Stimulated activated CD8-positive, alpha-beta memory T cell treated with anti-CD3 and anti-CD28 coated beads, Interleukin-2, amount 100 ng/mL, for 48 hours (primary cell): ENCODE measurements at places on chromosomes 4 and X.

GRCh38 chr4:46934726-46935125, 25.7 kb upstream of the COX7B2 start:
- no peak for DNase-seq

DNA sequence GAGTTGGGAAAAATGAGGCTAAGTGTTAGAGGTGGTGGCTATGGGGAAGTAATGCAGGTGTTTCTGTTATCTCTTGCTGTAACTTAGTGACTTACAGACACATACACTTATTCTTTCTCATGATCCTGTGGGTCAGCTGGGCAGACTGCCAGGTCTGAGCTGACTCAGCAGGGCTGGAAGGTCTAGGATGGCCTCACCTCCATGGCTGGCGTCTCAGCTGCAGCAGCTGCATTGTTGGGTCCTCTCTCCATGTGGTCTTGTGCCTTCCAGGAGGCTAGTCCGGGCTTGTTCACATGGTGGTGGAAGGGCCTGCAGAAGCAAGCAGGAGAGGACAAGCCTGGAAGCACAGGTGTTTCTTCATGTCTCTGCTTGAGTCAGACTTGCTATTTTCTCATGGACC, 172.7 kb downstream of the NHS start:
- no peak for DNase-seq

DNA sequence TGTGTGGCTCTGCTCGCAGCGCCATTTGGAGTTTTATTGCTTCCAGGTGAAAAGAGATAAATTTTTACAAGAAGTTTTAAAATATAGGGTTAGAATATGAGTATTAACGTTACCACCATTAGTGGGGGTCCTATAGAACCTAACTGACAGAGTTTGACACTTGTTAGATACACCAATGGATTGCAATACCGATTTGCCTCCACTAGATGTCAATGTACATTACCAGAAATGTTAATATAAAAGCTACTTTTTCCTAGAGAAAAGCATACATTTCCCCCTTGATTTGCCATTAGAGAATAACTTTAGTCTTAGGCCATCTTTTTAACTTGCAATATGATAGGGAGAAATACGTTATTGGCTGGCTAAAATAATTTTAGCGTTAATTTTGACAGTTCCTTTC, 108.4 kb downstream of the LINC00632 start:
- DNase-seq = no peak

DNA sequence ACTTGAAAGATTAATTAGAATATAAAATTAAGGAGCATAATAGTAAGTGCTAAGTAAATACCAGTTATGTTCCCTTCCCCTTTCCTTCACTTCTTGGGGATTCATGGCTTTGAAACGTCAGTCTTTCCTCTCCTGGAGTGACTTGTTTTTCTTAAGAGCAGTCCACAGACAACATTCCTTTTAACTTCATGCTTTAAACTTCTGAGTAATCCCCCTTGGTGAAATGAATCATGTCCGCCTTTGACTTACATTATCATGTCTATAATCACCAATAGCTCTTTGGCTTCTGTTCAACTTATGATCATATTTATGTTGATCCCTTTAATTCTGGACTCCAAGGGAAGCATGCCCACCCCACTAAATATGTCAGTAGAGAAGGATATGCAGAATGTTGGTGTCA, 1012.1 kb upstream of the SLIT2 start:
- DNase-seq = no peak

DNA sequence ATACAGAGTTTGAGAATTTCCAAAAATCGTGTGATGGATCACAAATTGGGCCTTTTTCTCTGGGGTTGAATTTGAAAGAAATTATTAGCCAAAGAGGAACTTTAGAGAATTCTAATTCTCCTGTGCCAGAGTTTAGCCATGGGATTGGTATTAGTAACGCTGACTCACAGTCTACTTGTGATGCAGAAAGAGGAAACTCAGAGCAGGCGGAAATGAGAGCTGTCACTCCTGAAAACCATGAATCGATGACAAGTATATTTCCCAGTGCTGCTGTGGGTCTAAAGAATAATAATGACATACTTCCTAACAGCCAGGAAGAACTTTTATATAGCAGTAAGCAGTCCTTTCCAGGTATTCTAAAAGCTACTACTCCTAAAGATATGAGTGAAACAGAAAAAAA, 64.9 kb downstream of the N4BP2 start:
- DNase-seq = no peak

GRCh38 chrX:134551376-134552048, 91.5 kb downstream of the HPRT1 start:
- DNase-seq = no peak

- DNase-seq = no peak
Observed at GRCh38 chrX:132533409-132533808, 44.6 kb upstream of the MBNL3 start.

DNA sequence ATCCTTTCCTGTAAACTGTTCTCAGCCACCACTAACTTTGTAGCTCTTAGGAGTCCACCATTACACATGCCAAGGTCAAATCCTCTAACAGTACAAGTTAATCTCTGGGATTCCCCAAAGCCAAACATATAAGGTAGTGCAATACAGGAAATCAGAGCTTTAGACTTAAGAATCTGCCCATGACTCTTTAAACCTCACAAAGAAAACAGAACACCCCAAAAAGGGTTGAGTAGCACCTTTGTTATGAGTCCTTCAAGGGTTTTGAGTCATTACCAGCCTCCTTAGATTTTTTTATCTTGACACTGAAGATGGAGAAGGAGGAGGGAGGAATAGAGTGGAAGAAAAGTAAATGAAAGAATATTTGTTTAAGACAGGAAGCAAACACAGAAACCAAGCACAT, 243.9 kb upstream of the SPANXN1 start:
- no peak for DNase-seq

GRCh38 chrX:38151441-38151840, 69.2 kb downstream of the SRPX start:
- no peak for DNase-seq

DNA sequence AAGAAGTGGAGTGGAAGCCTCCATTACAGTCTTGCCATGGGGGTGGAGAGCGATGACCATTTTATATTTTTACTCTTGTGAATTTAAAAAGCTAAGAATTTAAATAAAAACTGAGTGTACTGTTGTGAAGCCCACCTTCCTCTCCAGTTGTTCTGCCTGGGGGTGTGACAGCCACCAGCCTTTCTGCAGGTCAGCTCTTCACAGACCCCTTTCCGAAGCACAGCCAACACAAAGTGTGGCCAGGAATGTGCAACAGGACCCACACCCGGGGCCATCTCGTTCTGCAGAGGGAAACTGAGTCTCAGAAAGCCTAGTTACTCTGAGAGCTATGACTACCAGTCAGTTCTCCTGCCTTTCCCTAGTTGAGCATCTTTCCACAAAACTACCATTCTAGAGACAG, 1.4 kb downstream of the GRPEL1 start:
- no peak for DNase-seq

- no peak for DNase-seq
Observed at GRCh38 chr4:100805538-100805937, 287.7 kb upstream of the EMCN start.

DNA sequence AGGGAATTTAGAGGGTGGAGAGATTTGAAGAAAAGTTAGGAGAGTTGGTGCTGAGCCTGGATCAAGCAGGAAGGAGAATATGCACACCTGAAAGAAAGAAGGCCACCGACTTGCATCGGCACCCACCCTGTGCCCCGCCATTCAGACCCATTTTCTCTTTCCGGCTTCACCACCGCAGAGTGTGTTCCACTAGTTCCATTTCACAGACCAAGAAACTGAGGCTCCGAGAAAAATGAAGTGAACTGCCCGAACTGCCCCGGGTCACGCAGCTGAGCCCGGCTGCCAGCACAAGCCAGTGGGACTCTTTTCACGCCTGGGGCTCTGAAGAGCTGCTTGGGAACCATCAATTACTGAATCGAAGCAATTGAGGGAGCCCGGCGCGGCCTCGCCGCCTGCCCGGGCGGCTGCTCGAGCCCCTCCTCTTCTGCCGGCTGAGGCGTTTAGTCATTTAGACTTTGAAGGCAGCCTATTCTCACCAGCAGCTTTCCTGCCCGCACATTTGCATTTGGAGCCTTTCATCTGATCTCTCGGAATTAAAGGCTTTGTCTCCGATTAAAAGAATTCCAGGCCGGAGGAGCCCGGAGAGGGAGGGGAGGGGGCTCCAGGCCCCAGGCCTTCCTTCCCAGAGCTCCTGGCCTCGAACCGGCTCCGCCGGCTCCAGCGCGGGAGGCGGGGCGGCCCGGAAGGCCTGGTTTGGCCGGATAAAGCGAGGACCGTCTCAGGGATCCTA, 140.2 kb upstream of the PJA1 start:
- DNase-seq = no peak

GRCh38 chrX:31178064-31178768, 106.4 kb upstream of the FTHL17 start:
- DNase-seq = no peak

GRCh38 chr4:158327525-158327924, 117.2 kb downstream of the TMEM144 start:
- DNase-seq = no peak

DNA sequence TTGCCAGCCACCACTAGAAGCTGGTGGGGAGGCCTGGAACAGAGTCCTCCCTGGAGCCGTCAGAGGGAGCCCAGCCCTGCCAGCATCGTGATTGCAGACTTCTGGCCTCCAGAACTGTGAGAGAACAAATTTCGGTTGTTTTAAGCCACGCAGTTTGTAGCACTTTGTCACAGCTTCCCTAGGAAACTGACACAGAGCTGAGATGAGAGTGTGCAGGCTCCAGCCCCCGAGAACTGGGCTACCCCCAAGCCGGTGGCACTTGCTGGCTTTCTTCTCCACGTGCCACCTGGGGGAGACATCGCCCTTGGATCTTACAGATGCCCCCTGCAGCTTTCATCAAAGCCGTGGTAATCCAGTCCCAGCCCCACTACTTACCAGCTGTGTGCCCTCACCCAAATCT, 83.7 kb downstream of the PPP2R2C start:
- DNase-seq = no peak

DNA sequence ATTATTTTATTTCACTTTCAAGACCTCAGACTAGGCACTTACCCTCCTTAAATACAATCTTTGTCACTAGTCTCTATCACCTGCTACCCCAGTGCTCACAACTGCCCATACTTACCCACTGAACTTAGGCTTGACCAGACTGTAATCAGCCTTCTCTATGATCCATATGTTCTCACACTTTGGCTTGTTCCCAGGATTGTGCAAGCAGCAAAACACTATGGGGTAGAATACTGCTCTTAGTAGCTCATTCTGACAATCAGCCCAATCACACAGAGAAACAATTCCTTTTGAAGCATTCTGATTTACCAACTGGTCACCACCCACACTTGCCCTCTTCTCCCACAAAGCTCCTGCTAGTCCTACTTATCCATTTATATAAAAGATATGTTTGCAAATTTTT, 878.3 kb downstream of the FSTL5 start:
- no peak for DNase-seq

DNA sequence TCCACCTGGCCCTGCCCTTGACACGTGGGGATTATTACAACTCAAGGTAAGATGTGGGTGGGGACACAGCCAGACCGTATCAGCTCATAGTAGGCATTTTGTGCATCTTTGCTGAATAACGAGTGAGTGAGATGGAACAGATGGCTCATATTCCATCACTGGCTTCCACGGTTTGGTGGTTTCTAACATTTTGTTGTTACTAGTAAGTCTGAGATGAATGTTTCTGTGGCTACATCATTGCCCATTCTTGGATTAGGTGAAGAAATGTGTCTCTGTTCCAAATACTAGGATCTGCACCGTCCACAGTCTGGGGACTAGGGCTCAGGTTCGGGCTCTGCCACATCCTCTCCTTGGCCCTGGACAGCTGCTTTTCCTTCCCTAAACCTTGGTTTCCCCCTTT, 3.6 kb downstream of the ABLIM2 start:
- no peak for DNase-seq

- DNase-seq = no peak
Observed at GRCh38 chr4:54484383-54484782, 173.4 kb upstream of the KIT start.

- DNase-seq = no peak
Observed at GRCh38 chrX:132294192-132294591, 74.9 kb upstream of the RAP2C start.

DNA sequence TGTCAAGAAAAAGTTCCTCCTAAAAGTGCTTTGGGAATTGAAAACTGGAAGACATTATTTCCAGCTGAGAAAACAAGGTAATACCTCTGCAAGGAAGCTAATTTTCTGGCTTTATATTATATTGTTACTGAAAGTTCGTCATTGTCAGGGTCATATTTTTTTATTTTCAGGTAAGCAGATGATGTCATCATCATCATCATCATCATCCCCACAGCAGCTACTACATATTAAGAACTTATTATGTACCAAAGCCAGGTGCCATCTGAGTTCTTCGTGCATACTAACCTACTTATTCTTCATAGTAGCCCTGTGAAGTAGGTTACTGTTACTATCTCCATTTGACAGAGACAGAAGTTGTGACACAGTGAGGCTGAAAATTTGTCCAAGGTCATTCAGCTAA, 52.9 kb upstream of the MND1 start:
- DNase-seq = no peak

- no peak for DNase-seq
Observed at GRCh38 chr4:181264893-181265292, 978.3 kb upstream of the TENM3 start.

DNA sequence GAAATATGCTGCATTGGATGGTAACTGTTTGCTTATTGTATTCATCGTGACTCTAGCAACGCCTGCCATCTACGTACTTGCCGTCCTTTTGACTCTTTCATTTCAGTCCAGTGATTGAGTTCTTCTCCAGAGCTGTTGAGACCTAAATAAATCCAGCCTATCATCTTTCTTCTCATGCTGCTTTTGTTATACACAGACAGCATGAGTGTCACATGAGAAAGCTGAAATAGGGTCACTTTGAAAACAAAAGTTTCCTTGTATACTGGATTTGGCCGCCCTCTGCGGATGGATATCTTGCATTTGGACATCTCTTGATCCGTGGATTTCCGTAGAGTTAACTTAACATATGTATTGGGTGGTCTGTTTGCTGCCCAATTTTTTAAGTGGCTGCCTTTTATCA, 67.2 kb downstream of the TMPRSS11F start:
- no peak for DNase-seq

GRCh38 chr4:24322995-24323394, 261.4 kb downstream of the DHX15 start:
- DNase-seq = no peak

- no peak for DNase-seq
Observed at GRCh38 chr4:147071209-147071740, 125.6 kb upstream of the TTC29 start.

- no peak for DNase-seq
Observed at GRCh38 chr4:14269824-14270223, 642.3 kb upstream of the BOD1L1 start.

DNA sequence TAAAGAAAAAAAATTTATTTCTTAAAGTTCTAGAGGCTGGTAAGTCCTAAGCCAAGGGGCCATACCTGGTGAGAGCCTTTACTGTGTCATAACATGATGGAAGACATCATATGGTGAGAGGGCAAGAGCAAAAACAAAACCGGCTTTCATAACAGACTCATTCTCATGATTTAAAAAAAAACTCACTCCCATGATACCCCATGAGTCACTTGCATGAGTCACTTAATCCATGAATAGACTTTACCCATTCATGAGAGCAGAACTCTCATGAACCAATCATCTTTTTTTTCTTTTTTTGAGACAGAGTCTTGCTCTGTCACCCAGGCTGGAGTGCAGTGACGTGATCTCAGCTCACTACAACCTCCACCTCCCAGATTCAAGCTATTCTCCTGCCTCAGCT, 369.7 kb upstream of the DIAPH2 start:
- DNase-seq = no peak

- no peak for DNase-seq
Observed at GRCh38 chrX:47422444-47422843, 52.1 kb downstream of the ZNF157 start.

- DNase-seq = no peak
Observed at GRCh38 chrX:135324463-135324862, 15.2 kb downstream of the ETDC start.

GRCh38 chrX:12985331-12985730, 10.4 kb downstream of the TMSB4X start:
- no peak for DNase-seq
